ENCODE measurements at places on chromosomes 4 and X.

DNA sequence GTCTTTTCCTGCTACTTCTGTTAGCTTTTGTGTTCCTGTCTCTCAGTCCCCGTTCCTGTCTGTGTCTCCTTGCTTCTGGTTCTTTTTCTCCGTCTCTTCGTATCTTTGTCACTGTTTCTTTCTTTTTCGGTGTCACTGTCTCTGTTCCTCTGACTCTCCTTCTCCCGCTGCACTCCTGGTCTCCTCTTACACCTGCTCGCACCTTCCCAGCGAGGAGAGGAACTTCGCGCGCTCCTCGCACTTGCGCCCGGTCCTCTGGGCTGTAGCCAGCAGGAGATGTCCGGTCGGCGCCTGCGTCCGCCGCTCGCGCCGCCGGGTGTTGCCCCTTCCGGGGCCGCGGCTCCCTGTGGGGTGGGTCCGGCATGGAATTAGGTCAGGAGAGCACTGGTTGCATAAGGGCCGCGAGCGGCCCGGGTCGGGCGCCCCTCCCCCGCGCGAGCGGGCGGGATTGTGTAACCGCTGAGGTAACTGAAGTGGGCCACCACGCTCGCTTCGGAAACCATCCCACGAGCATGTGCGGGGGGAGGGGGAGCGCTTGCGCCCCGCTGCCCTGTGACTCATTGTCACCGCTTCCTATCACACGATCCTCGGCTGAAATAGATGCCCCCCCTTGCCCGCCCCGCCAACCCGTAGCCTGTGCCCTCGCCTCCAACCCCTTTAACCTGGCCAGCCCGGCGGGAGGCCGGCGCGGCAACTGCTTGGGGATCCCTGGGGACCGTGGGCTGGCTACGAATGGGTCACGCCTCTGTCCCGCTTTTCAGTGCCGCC lies 1.6 kb downstream of the LONRF3 start:
- peak; percentile 67 for DNase-seq

- peak; percentile 29 for DNase-seq
Measured at GRCh38 chr4:53150631-53151488, 215.0 kb downstream of the SCFD2 start.

GRCh38 chr4:99790796-99791617 lies 25.6 kb upstream of the DAPP1 start:
- no peak for DNase-seq

- no peak for DNase-seq
Measured at GRCh38 chrX:16593801-16594200, 56.2 kb upstream of the S100G start.

DNA sequence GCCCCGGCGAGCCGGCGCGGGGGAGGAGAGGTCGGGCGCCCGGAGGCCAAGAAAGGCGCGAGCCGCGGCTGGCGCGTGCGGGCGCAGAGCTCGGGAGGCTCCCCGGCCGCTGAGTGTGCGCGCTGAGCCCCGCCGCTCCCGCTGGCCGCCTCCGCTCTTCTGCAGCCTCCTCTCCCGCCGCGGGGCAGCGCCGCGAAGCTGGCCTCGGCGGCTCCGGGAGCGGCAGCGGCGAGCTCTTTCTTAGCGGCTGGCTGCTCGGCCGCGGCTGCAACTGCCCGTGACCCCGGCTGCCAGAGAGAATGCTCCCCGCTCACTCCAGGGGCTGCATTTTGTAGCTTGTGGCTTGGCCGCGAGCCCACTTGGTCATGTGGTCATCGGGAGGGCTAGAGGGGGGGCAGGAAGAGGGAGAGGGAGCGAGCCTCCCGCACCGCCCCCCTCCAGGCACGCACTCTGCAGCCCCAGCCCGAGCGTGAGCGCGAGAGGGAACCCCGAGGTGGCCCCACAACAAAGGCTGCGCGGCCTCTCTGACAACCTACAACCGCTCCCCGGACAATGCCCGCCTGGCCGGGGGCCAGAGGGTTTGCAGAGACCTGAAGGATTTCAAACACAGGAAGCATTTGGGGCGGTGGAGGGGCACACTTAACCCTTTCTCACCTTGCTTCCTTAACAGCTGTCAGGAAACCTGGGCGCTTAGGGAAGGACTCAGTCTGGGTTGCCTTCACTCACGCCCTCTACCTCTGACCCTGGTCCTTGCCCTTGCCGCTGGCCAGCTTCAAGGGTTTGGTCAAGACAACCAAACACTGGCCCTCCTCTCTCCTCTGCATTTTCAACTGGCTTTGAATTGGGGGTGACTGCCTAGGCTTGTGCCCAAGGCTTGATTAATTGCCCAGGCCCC lies at the start of gene APLN:
Gene APLN, minus strand, starts transcription at position 305 of the 895 bp plus-strand sequence. CDS start 326 bp downstream, outside the sequence.
- DNase-seq = no peak

GRCh38 chr4:110489901-110490508 lies 14.1 kb downstream of the ENPEP start:
- DNase-seq = no peak

DNA sequence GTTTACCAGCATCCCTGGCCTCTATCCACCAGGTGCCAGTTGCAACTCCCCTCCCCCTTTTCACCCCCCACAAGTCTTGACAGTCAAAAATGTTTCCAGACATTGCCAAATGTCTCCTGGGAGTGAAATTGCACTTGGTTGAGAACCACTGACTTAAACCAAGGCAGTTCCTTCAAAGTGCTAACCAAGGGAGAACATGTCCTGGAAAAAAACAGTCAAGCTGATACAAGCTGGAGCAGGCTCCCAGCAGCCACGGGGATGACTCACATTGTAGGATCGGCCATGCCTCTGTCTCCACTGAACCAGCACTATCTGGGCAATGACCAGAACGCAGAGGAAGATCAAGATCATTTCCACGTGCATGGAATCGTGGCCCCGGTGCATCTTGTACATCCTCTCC lies 11.4 kb downstream of the RNF175 start:
- DNase-seq = no peak

GRCh38 chr4:165927366-165927765 lies 54.3 kb downstream of the TLL1 start:
- DNase-seq = no peak

- DNase-seq = no peak
Measured at GRCh38 chr4:139025841-139026240, 10.3 kb downstream of the NOCT start.

- no peak for DNase-seq
Measured at GRCh38 chr4:620851-621261, 4.5 kb upstream of the PDE6B start.

DNA sequence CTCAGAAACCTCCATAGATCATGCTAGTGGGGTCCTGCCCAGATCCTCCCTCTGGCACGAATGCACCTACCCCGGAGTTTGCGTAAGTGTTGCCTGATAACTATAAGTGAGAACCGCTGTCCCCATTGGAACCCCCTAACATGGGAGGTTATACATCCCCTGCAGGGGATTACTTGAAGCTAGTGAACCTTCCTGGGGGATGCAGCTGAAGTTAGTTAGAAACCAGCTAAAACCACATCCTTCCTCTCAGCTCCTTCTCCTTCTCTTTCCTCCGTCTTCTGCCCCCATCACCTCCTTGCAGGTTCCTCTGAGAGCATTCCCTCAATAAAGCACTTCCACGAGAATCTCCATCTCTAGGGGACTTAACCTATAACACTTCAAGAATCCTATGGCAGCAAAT lies 95.0 kb downstream of the ZNF827 start:
- no peak for DNase-seq

- no peak for DNase-seq
Measured at GRCh38 chr4:1519787-1520661, 113.8 kb upstream of the NKX1-1 start.

Data from AML-193 (cell line).